ENCODE measurements at places on chromosomes 6 and 20. TPM values are rescaled to one million over a fixed set of nuclear protein-coding genes. Genes with fewer than 3 reads are reported as not detected.

Gene CFB
- 3.5 TPM for total RNA-seq

- no peak for DNase-seq
Observed at GRCh38 chr6:15027472-15027871, 218.4 kb upstream of the JARID2 start.

- DNase-seq = no peak
Observed at GRCh38 chr20:62703853-62704228, 4.8 kb upstream of the NTSR1 start.

- DNase-seq = no peak
Observed at GRCh38 chr6:119586250-119586882, 236.8 kb upstream of the MAN1A1 start.

Gene ECT2L
- not detected for total RNA-seq

GRCh38 chr6:89411145-89412070 lies 665 bp downstream of the RRAGD start:
- no peak for DNase-seq

DNA sequence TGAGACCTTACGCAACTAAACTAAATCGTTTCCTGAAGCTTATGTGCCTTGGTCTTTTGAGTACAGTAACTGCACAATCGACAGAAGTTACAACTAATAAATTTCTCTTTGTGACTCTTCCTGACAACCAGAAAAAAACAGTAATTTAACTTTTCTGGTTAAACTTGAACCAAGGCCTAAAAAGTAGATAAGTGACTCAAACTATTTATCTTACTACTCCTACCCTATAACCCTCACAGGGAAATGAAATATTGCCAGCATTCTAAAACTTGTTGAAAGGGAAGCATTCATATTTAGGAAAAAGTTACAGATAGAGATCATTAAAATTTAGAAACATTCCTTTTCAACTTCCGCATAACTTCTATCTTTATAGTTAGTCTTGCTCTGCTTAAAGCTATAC lies 1034.4 kb downstream of the EYS start:
- peak; percentile 69 for DNase-seq

DNA sequence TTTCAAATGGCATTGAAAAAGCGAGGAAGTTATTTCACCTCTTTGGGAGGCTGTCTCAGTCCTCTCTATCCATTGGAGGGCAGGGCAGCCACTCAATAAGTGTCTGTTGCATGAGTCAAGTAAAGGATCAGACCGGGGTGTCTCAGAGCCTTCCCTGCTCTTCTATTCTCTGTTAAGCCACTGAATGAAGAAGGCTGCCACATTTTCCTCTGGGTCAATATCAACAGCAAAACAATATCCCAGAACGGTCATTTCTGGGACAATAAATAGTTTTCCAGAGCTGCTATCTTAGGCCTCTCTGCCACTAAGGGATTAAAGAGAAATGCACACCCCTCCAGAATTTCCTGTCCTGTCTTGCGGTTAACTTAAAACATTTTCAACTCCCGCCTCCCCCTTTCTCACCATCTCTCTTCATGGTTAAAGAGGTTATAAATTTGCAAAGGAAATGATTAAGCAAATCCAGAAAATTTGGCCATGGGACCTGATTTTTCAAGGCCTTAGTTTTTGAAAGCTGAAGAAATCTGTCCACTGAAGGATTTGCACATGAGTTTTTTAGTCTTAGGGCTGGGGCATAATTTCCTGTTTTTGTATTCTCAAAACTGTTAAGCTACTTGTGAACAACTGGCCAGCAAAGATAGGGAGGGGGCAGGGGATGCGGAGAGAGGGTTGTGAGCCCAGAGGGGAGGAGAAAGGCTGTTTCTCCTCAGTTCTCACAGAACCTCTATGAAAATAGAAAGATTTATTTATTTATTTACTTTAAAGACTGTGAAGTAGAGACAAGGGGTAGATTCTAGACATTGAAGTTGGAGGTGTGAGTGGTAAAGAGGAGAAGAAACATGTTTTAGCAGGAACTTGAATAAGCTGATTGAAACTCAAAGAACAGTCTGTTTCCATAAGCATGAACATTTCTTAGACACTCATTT lies 135.7 kb downstream of the BCAS1 start:
- peak; percentile 84 for DNase-seq

GRCh38 chr6:33632558-33633039 lies 11.5 kb downstream of the ITPR3 start:
- no peak for DNase-seq

GRCh38 chr20:55649254-55649653 lies 356.1 kb downstream of the CBLN4 start:
- no peak for DNase-seq

Gene TINAG
- not detected for total RNA-seq

- peak; percentile 91 for DNase-seq
Observed at GRCh38 chr6:169269180-169270076, 15.8 kb upstream of the THBS2 start.

GRCh38 chr6:26103141-26103769 lies 16.0 kb downstream of the HFE start:
- peak; percentile 78 for DNase-seq

Gene ELOVL2
- 1.6 TPM for total RNA-seq

DNA sequence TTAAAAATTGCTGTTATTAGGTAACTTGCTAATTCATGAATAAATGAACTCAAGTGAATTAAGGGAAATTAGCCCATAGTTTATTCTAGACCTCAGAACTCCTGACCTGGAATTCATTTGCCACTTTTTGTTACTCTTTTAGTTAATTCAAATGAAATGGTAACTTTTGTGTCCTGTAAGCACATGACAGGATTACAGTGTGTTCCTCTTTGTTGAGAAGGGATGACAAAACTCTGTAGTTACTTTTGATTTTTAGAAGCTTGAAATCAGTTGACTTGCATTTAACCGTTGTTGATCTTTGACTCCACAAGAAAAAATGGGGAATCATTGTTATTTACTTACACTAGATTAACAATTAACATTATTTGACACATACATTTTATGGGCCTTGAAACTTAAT lies 6.2 kb downstream of the SLC9A8 start:
- DNase-seq = no peak

GRCh38 chr20:47008842-47009518 lies 114.3 kb downstream of the EYA2 start:
- no peak for DNase-seq

Gene SYNDIG1
- total RNA-seq = under 0.01 TPM

DNA sequence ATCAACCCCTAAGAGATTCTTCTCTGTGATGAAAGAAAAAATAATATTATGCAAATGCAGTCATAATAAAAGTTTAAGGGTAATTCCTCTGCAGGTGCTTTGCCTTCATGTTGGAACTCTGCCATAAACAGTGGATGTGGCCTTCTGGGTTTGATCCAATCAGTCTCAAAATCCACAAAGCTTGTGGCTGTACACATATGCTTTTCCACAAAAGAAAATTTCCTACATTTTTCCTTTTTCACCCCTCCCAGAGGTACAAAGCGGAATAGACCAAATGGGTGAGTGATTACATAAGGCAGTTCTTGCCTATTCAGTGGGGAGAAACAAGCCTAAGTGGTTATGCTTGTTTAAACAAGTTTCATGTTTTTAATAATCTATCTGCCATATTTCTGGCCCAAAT lies 16.7 kb downstream of the CALHM5 start:
- DNase-seq = no peak

DNA sequence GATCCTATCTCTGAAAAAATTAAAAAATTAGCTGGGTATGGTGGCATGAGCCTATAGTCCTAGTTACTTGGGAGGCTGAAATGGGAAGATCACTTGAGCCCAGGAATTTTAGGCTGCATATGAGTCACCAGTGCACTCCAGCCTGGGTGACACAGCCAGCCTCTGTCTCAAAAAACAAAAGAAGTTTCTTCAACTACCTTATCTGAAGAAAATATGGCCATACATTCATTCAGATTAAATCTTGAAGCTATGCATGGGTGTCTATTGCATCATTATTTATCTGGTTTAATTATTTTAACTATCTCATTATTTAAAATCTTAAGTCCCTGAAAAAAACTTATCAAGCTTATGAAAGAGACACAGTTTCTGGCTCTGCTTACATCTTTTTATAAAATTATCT lies 204.1 kb downstream of the SIM1 start:
- DNase-seq = no peak

GRCh38 chr6:47977314-47977713 lies 133.7 kb downstream of the PTCHD4 start:
- DNase-seq = no peak

GRCh38 chr20:47581090-47581489 lies 79.4 kb downstream of the NCOA3 start:
- no peak for DNase-seq

Gene GGTLC1
- not detected for total RNA-seq

- DNase-seq = no peak
Observed at GRCh38 chr6:149380523-149380922, 19.5 kb upstream of the SUMO4 start.

DNA sequence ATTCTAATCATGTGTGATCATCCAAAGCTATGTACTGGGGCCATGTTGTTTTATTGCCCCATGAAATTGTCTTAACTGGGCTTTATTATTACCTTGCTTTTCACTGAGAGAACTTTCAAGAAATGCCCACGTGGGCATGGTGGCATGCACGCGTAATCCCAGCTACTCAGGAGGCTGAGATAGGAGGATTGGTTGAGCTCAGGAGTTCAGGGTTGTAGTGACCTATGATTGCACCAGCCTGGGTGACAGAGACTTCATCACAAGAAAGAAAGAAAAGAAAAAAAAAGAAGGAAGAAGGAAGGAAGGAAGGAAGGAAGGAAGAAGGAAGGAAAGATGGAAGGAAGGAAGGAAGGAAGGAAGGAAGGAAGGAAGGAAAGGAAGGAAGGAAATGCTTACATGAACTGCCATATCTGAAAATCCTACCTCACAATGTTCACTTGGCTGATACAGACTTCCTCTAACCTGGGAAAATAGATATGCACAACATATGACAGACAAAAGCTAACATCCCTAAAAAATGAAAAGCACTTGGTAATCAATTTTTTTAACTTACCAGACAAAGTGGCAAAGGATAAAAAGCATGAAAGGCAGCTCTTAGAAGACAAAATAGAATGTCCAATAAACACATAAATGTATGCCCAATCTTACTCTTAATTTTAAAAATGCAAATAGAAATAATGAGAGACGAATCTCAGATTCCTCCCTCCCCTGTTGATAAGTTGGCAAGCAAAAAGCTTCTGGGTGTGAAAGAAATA lies 25.5 kb upstream of the TMEM244 start:
- DNase-seq = no peak

Data from fibroblast of villous mesenchyme (primary cell).